Muscle of leg (tissue), 16 donors: ENCODE measurements at places on chromosomes 7 and 10. TPM values are rescaled to one million over a fixed set of nuclear protein-coding genes. Genes with fewer than 3 reads are reported as not detected.

Gene PPP1R3C
- 166 TPM for total RNA-seq

- peak; percentile 32 for DNase-seq
Observed at GRCh38 chr7:74612015-74612829, 45.3 kb upstream of the GTF2I start.

DNA sequence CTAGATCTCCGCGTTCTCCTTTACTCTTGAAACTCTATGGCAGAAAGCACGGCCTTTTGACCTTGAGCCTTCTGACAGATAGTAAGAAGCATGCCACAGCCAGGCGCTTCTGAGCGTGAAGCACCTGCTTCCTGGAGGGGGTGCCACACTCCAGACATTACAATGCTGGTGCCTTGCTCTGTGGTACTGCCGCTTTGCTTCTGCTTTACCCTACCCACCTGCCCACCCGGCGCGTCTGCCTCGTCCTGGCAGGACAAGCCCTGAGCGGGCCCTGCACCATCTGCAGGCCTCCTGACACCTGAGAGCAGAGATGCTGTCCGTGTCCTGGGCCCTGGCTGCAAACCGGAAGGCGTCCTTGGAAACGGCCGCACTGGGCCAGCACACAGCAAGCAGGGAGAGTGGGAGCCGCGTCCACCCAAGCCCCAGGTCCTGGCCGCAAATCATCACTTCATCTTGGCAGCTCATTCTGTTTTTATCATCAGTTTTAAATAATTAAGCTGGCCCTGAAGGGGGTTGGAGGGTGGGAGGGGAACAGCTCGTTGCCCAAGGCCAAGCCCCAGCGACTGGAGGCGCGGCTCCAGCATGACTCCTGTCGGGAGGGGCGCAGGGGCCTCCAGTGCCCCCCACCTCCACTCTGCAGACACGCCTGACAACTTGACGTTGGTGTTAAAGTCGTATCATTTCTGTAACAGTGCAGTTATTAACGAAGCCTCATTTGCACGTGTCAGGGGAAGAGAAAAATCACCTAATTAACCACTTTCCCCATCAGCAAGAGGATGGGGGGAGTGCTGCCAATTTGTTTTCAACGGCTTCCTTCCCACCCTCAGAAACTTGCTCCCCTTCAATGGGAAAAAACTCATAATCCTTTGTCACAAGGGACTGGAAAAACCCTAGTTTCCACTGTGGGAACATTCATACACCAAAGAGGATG lies 132.2 kb downstream of the MAD1L1 start:
- DNase-seq, result no peak

Gene ASZ1
- not detected for total RNA-seq

DNA sequence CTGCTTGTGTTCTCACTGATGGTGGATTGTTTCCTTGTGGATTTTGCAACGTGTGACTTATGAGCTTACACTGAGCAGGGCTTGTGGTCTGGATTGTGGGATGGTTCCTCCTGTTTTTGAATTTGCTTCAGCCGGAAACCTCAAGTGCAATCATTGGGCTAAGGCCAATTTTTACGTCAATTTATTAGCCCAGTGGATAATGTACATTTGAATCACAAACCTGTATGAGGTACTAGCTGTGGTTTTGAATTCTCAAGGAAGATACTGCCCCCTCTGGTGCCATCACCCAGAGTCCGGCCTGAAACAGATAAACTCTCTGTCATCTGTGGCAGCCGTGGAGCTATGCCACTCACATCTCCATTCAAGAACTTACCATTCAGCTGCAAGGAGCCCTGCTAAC lies 7.3 kb upstream of the ZNF777 start:
- no peak for DNase-seq

DNA sequence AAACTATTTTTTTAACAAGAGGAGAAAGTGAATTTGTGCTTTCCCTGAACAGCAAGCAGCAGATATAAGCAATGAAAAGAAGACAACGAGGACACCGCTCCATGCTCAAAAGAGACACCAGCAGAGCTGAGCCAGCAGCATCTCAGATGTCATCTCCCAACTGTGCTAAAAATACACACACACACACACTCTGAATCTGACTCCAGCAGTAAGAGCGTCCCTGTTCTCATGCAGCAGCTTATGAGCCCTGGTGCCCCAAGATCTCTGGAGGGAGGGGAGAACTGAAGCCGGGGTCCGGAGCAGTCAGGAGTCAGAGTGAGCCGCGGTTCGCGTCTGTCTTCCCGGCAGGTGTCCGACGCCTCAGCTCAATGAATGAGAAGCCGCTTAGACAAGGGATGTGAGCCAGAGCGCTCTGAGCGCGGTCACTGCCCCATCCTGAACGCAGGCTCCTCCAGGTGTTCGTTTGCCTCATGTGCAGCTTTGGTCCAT lies 49.2 kb downstream of the SVIL start:
- DNase-seq, result peak; percentile 90
